Mononuclear cell (primary cell): ENCODE measurements at places on chromosomes 6 and 20. TPM values are rescaled to one million over a fixed set of nuclear protein-coding genes. Genes with fewer than 3 reads are reported as not detected.

Gene RBBP9
- 5.4 TPM for total RNA-seq

Gene RPP40
- total RNA-seq, result 1.3 TPM

Gene DACT2
- not detected for total RNA-seq

Gene PRPH2
- not detected for total RNA-seq

Gene SMPDL3A
- 10.7 TPM for total RNA-seq
